Coronary artery (tissue), 2 donors: ENCODE measurements at places on chromosomes 7 and 10.

- DNase-seq, result no peak
Observed at GRCh38 chr7:66452165-66452564, 176.5 kb upstream of the KCTD7 start.

DNA sequence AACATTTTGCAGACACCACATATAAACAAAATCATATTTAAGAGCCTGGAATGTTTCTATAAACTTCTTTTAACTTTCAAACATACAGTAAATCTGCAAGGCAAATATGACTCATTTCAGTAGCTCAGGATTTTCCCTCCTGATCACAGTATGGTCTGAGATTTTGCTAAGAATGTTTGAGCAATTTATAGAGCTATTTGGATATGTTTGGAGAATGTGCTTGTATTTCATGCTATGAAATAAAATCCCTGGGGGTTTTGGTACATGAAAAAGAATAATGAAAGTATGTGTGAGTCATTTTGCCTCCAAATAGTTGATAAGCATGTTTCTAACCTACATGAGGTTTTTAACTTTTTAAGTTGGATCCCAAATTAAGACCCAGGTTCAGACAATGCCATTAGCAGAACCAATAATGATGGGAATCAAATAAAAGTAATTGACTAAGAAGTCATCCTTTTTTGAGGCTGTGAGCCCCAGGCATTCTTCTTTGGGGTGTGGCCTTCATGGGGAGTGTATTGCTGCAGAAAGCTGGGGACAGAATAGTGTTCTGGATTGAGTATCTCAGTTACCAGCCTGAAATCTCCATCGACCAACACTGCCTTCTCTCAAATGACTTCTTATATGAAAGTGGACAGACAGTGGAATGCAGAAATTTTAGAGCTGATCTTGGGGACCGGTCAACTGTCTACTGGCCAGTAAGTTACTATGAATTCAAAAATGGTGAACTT is 66.1 kb upstream of the AGBL3 start:
- no peak for DNase-seq

DNA sequence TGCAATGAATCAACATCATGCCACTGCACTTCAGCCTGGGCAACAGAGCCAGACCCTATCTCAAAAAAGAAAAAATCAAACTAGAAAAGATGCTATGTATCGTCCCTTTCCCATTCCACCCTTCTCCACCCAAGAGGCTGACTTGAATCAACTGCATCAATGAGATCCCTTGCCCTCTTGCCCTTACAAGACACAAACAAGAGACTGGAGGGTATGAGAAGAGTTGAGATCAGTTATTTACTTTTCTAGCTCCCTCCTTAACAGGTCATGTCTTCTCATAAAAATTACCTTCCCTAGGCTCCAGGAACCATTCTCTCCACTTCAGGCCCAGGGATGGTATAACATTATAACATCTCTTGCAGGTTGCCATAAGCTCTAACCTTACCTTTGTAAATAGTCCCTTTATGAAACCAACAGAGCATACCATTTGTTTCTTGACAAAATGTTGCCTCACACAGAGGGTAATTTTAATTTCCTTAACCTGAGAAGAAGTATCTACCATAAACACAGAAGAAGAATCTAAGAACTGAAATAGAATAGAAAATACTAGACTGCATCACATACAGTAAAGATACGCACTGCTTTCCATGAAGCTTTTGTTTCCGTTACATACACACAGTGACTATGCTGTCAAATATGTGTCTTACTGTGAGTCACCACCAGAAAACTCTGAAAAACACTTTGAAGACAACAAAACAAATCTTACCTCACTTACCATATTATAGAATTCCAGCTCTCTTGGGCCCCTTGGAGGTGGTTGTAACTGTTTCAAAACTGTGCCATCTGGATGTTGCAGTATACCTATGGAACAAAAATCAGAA is 30.5 kb downstream of the IPMK start:
- DNase-seq, result no peak

DNA sequence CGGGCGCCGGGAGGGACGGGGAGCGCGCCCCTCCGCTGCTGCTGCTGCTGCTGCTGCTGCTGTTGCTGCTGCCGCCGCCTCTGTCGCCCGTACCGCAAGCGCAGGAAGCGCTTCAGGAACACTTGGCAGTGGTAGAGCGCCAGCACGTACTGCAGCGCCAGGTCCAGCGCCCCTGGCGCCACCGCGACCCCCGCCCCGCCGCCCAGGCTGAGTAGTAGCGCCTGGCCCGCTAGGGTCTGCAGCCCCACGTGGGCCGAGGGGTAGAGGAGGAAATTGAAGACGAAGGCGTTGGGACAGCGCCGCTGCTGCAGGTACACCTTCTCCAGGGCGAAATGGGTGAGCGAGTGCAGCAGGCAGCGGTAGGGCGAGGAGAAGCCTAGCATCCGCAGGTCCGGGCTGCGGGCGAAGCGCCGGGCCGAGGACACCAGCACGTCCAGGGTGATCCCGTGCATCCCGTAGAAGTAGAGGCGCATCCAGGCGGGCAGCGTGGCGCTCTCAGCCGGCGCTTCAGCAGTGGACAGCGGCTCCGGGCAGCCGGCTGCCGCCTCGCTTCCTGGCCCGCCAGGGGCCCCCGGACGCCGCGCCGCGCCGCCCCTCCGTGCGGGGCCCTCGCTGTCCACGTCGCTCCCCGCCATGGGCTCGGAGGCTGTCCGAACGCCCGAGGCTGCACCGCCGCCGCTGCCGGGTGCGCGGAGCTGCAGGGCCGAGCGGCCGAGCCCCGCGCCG is at the start of gene TMEM229A:
Gene TMEM229A (minus strand): TSS at position 699 of the 726 bp plus-strand sequence. CDS start 64 bp downstream, at position 635.
- no peak for DNase-seq

DNA sequence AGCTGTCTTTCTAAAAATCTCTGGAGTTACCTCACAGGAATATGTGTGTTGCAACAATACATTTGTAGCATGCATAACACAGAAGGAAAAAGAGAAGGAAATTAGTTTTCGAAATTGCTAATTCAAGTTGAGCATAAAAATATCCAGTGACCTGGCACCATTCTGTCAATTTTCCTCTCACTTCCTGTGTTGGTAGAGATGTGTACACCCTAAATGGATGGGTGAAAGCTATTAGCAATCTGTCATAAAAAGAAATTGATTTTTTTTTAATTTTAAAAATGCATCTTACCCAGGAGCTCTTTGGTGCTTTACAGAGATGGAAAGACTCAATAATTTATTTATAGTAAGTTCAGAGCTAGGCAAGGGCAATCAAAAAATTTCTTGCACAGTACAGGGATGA is 333.3 kb upstream of the TMEM229A start:
- DNase-seq, result no peak

- DNase-seq, result no peak
Observed at GRCh38 chr7:33805630-33806233, 99.6 kb upstream of the BMPER start.

DNA sequence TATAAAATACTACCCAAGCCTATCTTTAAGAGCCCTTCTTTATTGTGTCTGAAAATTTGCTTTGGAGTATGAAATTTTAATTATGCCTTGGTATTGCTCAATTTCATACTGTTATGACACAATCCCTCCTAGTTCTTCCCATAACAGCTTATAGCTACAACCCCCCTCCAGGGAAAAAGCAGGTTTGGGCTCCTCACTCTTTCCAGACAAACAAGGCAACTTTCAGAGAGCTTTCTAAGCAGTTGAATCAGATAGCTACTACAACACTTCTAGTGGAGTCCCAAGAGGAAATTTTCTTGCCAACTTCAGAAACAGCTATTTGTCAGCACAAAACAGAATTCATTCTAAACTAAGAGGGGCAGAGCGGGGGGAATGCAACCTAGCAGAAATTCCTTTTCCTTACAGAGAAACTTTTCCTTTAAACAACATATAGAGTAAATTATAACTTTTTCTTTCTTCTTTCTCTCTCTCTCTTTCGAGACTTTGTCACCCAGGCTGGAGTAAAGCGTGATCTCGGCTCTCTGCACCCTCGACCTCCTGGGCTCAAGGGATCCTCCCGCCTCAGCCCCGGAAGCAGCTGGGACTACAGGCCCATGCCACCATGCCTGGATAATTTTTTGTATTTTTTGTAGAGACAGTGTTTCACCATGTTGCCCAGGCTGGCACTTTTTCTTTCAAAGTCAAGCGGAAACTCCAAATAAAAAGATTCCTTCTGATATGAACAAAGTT is 26.0 kb upstream of the JMJD1C start:
- DNase-seq, result no peak

GRCh38 chr7:1440620-1441019 is 18.6 kb downstream of the MICALL2 start:
- no peak for DNase-seq

DNA sequence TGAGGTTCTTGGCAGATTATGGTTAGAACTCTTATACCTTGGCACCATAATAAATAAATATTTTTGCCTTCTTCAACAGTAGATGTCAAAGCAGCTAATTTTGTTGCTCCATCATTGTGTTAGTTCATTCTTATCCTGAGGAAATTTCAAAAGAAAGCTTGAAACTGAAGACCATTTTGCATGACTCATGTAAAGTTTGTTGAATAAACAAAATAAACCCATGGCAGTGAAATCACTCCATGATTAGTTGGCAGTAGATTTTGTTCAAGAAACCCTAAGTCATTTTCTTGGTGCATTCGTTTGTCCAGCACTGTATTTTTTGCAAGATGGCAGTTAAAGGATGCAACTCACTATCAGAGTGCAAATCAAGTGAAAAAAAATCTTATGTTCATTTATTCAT is 91.6 kb downstream of the HECW1 start:
- no peak for DNase-seq

DNA sequence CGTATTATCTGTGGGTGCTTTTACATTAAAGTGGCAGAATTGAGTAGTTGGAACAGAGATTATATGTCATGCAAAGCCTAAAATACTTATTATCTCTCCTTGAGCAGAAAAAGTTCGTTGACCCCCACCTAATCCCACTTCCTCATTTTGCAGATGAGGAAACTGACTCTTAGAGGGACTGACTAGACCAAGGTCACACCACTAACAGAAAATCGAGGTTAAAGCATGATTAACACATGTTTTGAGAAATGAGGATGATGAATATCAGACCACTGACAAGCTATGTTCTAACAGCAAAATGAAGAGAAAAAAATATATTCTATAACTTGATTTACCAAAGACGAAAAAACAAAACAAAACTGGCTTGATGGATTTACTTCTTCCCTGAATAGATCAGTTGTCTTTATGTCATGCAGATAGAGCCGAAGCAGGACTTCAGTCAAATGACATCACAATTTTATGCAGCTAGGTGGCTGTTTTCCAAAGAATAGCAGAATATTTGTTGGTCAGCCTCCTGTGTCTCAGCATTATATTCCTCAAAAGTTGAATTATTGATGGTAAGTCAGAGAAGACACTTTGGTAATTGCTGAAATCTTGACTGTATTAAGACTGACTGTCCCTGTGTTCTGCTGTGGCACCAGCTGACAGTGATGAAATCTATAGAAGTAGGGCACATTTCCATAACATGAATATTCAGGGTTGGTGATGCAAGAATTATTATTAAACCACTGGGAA is 24.2 kb upstream of the SMIM30 start:
- DNase-seq, result no peak

GRCh38 chr10:52768001-52768532 is 4.5 kb downstream of the MBL2 start:
- DNase-seq, result no peak

GRCh38 chr7:135205850-135206249 is 5.5 kb downstream of the WDR91 start:
- DNase-seq, result no peak

DNA sequence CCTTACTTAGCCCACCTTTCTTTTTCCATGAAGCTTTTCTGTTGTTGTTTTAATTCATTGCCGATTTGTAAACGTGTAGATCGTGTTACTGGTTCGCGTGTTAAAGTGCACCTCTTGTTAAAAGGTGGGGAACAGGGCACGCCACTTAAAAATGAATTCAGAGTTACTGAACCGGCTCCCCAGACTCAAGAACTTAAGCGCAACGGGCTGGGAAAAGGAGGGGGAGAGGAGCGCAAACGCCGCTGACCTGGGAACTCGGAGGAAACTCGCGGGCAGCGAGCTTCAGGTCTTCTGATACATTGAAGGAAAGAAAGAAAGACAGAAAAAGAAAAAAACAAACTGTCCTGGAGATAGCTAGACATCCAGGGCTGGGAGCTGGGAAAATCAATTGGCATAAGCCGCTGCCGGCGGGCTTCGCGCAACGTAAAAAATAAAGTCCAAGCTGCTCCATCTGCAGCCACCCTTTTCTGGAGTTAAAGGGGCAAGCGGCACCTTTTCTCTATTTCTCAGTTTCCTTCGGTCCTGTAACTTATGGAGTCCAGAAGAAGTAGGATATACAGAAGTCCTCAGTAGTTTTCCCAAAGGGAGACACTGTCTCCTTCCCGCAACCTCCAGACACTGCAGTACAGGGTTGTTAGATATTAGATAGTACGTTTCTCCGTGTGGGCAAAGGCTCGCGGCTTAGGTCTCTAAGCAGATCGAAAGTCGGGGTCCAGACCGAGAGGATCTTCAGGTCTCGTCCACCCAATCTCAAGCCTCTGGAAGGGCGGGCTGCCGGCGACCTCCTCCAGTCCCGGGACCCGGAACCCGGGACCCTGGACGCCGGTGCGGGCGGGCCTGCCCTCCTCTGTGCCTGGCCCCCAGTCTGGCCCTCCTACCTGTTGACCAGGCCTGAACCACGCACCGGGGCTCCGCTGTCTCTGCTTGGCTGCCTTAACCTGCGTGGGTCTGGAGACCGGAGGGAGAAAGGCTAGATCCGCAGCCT is 1.8 kb upstream of the DLX6 start:
- DNase-seq, result no peak

DNA sequence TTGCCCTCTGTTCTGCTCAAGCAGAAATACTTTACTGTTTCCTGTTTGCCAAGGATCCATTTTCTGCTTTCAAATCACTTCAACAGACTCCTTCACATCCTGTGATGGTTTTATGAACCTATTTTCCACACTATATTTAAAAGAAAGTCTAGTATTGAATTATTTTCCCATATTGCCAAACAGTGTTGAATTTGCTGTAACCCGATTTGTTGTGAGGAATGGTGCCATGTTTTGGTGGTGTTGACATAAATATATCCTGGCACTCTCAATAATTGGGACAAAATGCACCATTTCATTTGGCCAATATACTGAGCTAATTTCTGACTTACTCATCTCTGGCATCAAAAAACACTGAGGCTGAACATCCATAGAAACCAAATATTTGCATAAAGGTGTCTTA is 615.4 kb upstream of the SEMA3D start:
- DNase-seq, result no peak

DNA sequence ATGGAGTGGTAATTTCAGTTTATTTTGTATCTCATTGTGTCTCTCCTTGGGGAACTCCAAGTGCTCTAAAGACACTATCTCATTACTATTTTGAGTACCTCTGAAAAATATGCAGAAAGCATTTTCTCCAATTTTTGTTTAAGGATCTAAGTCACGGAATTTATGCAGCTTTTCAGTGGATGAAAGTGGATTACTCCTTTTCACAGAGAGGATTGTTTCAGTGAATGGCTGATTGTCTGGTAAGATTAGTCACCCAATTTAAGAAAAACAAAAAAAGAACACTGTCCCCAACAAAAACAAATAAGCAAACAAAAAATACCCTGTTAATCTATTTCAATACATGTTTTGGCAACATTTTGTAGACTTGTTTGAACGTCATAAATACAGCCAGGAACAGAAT is 338.3 kb upstream of the TEX47 start:
- no peak for DNase-seq

DNA sequence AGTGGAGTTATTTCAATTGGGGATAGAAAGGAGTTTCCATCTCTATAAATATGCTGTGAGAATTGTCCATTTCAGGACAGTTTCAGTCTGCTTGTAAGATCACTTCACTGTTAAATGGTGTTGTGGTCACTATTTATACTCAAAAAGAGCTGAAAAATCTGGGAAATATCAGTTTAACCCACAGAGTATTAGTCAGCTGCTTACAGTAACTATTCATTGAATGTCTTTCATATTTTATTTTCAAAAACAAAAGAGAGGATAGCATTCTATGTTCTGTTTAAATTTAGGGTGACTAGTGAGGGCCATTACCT is 85.4 kb upstream of the PLXDC2 start:
- no peak for DNase-seq
